ENCODE measurements at places on chromosomes 16 and 17.

DNA sequence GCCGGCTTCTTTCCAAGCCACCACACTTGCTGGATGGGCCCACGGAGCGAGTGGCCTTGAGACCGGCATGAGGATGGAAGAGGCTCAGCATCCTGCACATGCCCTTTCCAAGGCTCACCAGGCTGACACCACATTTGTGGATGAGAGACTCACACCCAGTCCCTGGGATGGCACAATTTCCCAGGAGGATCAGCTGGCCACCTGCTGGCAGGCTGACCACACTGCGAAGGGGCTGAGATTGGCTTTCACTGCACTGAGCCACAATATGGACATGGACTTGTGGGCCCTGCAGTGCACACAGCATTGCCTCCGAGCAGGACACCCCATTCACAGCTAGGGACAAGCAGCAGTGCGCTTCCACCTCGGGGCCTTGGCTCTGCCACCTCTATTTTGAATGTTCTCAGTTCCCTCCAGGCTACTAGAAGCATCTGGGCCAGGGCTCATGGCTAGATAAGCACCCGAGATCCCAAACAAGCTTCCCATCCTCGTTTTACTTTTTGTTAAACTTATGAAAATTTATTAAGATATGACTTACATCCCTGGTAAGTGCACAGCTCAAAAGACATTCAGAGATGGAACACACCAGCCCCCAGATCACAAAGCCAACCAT lies 25.3 kb upstream of the KSR1 start:
- no peak for DNase-seq

- no peak for DNase-seq
Measured at GRCh38 chr17:10247810-10248209, 49.4 kb upstream of the GAS7 start.

- no peak for DNase-seq
Measured at GRCh38 chr16:80123189-80123588, 417.6 kb upstream of the DYNLRB2 start.

DNA sequence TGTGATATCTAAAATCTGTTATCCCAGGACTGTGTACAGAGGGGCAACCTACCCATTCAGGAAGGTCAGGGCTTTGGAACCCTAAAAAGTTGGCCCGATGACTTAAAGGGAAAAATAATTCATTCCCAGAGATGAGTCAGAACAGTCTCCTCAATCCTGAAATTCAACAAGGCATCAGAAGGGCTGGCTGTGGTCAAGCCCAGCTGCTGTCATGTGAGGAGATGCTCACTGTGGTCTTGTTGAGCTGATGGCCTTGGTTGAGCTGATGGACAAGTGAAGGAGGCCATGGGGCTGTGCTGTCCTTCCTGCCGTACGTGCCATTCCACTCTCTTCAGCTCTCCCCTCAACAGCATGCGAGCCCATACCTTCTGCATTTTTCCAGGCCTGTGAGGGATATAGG lies 20.9 kb upstream of the DRG2 start:
- DNase-seq: no peak

DNA sequence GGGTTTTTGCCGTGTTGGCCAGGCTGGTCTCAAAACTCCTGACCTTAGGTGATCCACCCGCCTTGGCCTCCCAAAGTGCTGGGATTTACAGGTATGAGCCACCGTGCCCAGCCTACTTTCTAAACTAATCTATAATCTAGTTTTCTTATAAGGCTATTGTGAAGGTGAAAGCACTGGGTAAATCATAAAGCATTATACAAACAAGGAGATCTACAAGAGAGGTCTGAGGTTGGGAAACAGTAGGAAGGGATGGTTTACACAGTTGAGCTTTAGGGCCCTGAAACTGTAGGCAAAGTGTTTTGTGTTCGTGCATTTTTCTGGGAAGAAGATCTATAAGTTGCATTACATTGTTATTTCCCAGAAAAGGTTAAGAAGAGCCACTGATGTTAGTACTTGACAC lies 84.9 kb upstream of the MED13 start:
- DNase-seq: no peak

GRCh38 chr16:27824786-27825185 lies 238.7 kb downstream of the GSG1L start:
- DNase-seq: no peak

All from GOT3 (cell line).